ENCODE measurements at places on chromosomes 2 and 18. TPM values are rescaled to one million over a fixed set of nuclear protein-coding genes. Genes with fewer than 3 reads are reported as not detected.

- DNase-seq, result no peak
Observed at GRCh38 chr2:27622921-27623384, 5.9 kb downstream of the CCDC121 start.

- DNase-seq, result no peak
Observed at GRCh38 chr2:67772216-67773170, 290.3 kb downstream of the C1D start.

DNA sequence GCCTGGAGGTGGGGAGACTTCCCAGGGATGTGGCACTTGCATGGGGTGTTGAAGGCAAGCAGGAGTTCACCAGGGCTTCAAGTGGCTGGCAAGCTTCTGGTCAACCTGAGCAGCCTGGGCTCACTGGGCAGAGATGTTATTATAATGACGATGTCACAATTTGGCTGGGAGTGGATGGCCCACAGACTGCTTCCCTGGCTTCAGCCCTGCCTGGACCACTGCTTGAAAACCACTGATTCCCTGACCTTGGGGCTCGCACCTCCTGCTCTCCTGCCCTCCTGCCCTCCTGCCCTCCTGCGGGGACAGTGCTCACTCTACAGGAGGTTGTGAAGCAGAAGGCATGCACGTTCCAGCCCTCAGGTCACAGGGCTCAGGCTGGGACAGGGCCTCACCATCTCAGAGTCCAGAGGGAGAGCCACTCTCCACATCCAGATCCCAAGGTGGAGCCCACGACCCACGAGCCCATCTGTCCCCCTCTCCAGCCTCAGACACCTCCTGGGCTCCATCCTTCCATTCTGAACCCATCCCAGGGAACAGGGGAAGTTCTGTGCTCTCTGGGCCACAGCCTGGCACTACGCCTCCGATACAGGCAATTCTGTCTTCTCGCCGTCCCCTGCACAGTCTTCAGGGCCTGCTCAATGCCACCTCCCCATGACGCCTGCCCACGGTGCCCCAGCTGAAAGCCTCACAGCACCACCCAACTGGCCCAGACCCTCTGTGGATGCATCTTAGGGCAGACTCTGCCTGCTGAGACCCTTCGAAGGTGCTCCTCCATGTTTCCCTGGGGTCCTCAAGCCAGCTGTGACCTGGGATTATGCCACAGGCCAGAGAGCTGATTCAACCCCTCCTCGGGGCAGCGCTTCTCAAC is 241.6 kb upstream of the RAB6C start:
- DNase-seq, result no peak

- no peak for DNase-seq
Observed at GRCh38 chr2:101781791-101782426, 84.4 kb downstream of the MAP4K4 start.

DNA sequence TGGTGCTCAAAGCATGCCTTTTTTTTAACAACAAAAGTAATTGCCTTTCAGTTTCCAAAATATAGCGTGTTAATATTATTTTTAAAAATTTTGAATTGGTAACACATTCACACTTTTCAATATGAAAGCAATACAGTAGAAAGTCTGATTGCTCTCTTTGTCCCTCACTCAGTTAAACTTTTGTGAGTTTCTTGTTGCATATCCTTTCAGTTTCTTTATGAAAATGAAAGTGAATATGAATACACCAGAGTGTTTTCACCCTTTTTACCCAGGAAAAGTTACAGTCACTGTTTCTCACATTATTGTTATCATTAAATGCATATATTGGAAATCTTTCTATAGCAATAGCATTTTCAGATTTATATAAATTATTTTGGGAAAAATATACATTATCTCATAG is 377.4 kb upstream of the CRIM1 start:
- DNase-seq, result no peak

DNA sequence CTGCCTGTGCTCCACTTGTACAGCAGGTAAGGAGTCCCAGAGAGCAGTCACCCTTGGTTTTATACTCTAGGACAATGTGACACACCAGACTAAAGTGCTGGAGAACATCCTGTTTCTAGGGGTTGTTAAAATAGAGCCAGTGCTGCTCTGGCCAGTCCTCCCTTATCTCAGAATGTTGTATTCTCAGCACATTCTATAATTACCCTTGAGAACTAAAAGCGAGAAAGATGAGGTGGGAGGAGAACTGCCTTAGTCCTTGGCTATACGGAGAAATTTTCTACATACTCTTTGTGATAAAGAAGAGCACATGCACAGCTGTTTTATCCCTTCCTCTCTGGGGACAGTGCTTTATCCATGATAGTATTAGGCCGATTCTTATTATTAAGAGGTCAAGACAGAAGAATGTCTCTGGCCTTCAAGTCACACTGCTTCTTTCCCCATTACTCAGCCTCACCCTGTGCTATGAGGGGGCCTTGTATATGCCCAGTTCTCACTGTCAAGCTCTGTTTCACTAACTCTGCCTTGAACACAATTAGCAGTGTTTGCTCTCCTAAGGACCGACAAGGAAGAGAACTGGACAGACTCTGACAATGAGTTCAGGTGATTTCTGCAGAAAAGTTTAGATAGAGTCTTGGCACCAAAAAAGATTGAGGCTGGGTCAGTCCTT is 385.8 kb downstream of the TRIB2 start:
- no peak for DNase-seq

DNA sequence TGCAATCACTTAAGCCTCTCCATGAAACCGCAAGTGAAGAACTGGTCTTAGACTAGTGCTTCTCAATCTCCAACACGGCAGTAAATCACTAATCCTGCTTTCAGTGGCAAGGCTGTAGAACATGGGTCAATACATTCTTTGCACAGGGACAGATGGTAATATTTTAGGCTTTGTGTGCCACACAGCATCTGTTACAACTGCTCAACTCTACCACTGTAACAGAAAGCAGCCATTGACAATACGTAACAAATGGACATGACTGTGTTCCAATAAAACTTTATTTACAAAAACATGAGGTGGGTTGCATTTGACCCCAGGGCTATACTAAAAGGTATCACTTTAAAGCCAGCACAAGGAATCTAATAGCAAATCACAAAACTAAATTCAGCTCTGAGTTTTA is 51.1 kb downstream of the RNF152 start:
- DNase-seq, result no peak

DNA sequence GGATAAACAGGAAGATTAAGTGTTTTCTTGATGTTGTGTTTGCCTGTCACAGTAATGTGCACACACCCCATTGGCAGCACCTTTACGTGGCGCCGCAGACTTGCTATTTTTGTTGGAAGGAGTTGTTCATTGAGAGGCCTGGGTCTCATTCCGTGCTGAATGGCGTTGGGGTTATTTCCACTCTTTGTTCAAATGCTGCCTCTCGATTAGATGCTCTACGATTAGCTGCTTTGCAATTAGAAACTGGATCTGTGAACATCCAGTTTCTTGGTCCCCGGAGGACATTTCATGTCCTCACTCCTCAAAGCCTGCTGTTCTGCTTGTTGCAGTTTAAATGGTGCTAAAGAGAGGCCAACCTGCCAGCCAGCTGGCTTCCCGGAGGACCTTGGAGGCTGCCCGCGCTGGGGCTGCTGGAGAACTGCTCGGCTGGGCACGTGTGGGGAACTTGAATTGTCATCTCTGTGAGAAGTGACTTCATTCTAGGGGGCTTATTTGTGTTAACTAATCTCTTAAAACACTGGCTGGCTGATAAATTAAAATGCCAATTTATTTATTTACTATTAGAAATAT is 117.4 kb upstream of the NABP1 start:
- no peak for DNase-seq

GRCh38 chr2:85106489-85107180 is 26.6 kb upstream of the TCF7L1 start:
- DNase-seq, result no peak

DNA sequence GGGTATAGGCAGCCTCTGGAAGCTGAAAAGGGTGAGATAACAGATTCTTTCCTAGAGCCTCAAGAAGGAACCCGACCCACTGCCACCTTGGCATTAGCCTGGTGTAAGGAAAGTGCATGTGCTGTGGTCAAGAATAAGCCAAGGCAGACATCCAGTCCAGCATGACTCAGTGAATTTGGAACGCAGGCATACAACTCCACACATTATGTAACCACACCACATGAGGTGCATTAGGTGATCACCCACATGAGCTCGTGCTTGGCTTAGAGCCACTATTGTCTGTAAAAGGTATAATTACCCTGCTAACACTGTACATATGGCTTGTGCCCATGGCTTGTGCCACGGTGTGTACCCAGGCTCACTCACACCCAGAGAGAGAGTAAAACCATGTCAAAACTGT is 583.7 kb upstream of the HNMT start:
- no peak for DNase-seq

GRCh38 chr2:164735309-164735919 is 106.2 kb downstream of the COBLL1 start:
- no peak for DNase-seq

DNA sequence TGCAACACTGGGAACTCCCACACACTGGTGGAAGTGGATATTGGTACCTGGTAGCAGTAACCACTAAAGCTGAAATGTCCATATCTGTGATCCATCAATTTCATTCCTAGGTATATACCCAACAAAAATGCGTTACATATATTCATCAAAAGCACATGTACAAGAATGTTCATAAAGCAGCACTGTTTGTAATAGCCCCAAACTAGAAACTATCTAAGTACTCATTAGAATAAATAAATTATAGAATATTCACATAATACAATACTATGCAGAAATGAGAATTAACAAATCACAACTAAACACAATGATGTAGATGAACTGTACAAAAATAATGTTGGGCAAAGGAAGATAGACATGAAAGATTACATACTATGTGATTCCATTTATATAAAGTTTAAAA is 11.1 kb upstream of the TLK1 start:
- no peak for DNase-seq

GRCh38 chr2:38533180-38533579 is 69.5 kb downstream of the HNRNPLL start:
- peak; percentile 92 for DNase-seq

- no peak for DNase-seq
Observed at GRCh38 chr2:11872948-11873269, 126.5 kb downstream of the LPIN1 start.

DNA sequence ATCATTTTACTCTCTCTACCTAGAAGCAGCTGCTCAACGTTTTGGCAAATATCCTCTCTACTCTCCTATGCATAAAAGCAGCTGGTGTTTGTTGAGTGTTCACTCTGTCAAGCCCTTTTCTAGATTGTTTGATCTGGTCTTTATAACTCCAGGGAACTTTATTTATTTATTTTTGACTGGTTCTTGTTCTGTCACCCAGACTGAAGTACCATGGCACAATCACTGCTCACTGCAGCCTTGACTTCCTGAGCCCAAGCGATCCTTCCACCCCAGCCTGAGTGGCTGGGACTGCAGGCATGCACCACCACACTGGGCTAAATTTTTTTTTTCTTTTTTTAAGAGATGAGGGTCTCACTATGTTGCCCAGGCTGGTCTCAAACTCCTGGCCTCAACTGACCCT is 12.7 kb downstream of the CATIP start:
- DNase-seq, result no peak

- no peak for DNase-seq
Observed at GRCh38 chr2:204638471-204639194, 93.4 kb downstream of the PARD3B start.

- no peak for DNase-seq
Observed at GRCh38 chr2:236527159-236527630, 42.4 kb upstream of the ACKR3 start.

DNA sequence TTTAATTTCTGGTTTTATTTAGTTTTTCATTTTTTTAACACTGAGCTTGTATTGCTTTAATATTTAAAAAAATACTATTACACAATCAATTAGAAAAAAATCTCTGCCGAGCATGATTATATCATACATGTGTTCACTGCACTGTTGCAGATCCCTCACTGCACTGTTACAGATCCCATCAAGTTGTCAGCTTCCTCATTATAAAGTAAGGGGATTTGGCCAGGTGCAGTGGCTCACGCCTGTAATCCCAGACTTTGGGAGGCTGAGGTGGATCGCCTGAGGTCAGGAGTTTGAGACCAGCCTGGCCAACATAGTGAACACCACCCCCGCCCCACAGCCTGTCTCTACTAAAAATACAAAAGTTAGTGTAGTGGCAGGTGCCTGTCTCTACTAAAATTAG is 33.0 kb upstream of the METTL21A start:
- DNase-seq, result no peak

GRCh38 chr2:157194844-157195243 is 62.7 kb upstream of the GALNT5 start:
- DNase-seq, result no peak

DNA sequence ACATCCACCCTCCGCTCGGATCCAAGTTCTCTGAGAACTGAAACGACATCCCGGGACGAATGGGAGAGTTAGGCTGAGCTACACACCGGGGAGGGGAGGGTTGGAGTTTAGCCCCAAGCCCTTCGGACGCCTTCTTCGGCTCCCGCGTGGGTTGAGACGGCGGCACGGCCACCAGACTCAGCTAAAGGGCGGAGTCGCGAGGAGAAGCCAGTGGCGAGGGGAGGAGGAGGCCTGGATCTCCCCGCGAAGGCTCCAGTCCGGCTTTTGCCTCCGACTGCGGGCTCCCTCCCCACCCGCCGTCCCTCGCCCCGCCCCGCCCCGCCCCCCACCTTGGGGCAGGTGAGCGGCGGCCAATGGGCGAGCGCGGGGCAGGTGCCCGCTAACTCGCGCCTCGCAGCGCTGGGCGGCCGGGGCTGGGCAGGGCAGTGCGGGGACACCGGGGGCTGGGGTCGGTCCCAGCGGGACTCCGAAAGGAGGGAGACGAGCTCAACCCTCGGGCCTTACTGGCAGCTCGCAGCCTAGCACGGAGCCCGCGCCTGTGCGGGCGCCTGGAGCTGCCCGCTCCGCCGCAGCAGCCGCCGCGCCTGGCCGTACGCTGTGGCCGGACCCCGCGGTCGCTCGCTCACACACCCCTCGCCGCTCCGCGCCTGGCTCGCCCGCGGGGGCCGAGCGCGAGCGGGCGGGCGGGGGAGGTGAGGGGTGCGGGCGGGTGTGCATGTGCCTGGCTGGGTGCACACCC is at the start of gene EMX1:
Gene EMX1, plus strand, starts transcription at position 382 of the 739 bp plus-strand sequence. Its CDS starts 334 bp downstream, at position 716.
- DNase-seq, result peak; percentile 72

DNA sequence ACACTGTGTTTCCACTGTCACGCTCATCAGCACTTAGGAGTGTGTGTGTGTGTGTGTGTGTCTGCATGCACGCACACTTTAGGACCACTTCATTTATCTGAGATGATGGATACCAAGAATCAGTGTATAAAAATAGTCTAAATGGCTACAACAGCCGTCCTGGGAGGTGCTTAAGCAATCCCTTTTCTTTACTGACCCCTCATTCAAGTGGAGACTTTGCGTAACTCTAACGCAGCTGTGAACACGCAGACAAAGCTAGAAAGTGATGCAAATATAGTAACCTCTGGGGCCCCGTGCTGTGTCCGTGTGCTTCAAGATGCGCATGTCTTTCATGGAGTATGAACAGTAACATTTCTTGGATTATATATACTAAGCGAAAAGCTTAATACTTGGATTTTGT is 40.4 kb upstream of the RBM44 start:
- no peak for DNase-seq

- DNase-seq, result no peak
Observed at GRCh38 chr2:225090746-225091145, 48.5 kb upstream of the DOCK10 start.

Gene TXNL4A
- polyA plus RNA-seq, result 38.9 TPM

Gene NCKAP5
- not detected for polyA plus RNA-seq

Gene ADAM23
- 1.8 TPM for polyA plus RNA-seq

Gene ZNF2
- polyA plus RNA-seq, result 2.9 TPM

Gene UGT1A8
- polyA plus RNA-seq, result not detected

Gene ANTXR1
- polyA plus RNA-seq, result not detected

Gene CD226
- 0.98 TPM for polyA plus RNA-seq

Gene AFF3
- 117 TPM for polyA plus RNA-seq

Gene SERPINE2
- 2.7 TPM for polyA plus RNA-seq

Gene C2orf15
- 1.1 TPM for polyA plus RNA-seq

Measured in B cell (primary cell).